Stimulated activated CD8-positive, alpha-beta memory T cell treated with anti-CD3 and anti-CD28 coated beads, Interleukin-15, amount 100 ng/mL, for 4 hours (primary cell): ENCODE measurements at places on chromosomes 4 and X.

DNA sequence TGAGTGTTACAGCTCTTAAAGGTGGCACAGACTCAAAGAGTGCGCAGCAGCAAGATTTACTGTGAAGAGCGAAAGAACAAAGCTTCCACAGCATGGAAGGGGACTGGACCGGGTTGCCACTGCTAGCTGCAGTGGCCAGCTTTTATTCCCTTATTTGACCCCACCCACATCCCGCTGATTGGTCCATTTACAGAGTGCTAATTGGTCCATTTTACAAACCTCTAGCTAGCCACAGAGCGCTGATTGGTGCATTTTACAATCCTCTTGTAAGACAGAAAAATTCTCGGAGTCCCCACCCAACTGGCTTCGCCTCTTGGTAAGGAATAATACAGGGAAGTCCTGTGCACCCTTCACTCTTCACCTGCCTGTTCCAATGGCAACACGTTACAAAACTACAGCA, 1.9 kb upstream of the SHROOM2 start:
- DNase-seq, result no peak

- DNase-seq, result no peak
These were observed 165.1 kb downstream of the GPAT3 start for GRCh38 chr4:83701041-83701440.

- no peak for DNase-seq
These were observed 1.9 kb downstream of the UBE2K start for GRCh38 chr4:39699687-39700409.

DNA sequence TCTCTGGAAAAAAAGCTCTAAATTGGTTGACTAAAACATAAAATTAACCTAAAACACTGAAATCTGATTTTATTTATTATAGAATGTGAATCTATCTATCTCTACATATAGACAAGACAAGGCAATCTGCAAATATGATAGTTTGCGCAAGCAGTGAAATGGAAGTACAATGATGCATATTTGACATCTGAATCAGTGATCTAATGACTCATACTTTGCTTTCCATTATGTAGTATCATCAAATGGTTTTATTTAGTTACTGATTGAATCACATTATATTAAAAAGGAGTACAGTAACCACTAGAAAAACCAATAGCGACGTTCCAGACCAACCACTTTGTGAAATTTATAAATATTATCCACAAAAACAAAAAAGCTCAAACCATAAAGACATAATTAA, 1969.3 kb downstream of the PCDH7 start:
- no peak for DNase-seq

- DNase-seq, result no peak
These were observed 277.2 kb upstream of the VCX3A start for GRCh38 chrX:6812087-6812486.

GRCh38 chr4:174134361-174134760, 149.1 kb downstream of the FBXO8 start:
- DNase-seq, result no peak

GRCh38 chr4:128558896-128559679, 250.4 kb upstream of the JADE1 start:
- DNase-seq, result no peak

DNA sequence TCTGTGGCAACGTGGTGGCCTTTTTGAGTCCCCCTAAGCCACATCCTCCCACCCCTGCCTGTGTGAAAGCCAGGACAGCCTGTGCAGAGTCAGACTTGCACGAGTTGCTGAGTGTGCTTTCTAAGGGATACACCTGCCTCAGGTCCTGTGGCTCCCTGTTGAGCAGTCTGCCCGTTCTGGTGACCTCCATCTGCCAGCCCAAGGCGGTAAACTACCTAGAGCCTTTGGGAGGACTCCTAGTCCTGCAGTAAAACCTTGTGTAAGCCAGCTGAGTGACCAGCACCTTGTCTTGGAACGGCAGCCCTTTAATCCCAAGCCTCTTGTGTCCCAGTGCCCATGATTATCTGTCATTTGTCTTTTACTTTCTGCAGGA, 69.3 kb downstream of the NBDY start:
- no peak for DNase-seq

- DNase-seq, result no peak
These were observed 59.8 kb downstream of the ANOS1 start for GRCh38 chrX:8672176-8672575.

DNA sequence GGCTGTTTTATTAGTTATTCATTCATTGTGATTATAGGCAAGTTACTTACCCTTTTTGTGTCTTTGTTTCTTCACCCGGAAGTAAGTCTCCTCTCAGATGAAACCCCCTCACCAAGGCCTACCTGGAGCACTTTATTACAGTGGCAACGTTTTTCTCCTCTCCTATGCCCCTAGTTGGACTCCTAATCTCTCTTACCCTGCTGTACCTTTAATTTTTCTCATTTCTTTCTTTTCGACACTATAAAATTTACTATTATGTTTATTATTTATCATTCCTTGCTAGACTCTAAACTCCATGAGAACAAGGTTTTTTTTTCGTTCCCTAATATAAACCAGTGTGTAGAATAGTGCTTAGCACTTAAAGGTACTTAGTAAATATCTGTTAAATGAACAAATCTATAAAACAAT, 17.5 kb downstream of the STAP1 start:
- DNase-seq, result no peak

DNA sequence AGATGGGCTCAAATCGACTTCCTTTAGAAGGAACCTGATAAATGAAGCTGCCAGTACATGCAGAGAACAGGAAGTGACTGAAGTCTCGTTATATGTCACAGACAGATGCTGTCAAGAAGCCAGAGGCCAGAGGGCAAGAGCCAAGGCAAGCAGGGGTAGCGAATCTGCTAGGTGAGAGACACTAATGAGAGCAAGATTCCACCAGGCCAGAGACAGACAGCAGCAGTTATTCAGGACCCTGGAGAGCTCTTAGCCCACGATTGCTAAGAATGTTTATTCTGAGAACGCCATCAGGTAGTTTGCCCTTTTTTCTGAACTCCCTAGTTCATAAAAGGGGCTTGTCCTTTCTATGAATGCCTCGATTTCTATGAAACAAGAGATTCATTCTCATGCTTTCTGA, 73.7 kb downstream of the BEND2 start:
- no peak for DNase-seq

DNA sequence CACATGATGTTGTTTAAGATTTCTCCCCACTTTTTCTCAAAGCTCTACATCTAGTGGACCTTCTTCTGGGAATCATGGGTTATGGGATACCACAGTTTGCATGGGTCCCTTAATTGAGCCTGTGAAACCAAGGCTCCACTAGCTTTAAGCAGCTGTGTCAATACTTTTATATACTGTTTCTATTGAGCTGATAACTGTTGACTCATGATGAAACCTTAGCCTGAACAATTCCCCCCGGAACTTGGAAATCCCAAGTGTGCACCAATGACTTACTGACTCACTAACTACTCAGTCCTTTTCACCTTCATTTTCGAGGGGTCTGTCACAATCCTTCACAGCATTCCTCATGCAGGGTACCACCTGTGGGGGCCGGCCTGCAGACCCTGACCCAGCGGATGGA, 12.7 kb upstream of the SPIN4 start:
- DNase-seq, result no peak

DNA sequence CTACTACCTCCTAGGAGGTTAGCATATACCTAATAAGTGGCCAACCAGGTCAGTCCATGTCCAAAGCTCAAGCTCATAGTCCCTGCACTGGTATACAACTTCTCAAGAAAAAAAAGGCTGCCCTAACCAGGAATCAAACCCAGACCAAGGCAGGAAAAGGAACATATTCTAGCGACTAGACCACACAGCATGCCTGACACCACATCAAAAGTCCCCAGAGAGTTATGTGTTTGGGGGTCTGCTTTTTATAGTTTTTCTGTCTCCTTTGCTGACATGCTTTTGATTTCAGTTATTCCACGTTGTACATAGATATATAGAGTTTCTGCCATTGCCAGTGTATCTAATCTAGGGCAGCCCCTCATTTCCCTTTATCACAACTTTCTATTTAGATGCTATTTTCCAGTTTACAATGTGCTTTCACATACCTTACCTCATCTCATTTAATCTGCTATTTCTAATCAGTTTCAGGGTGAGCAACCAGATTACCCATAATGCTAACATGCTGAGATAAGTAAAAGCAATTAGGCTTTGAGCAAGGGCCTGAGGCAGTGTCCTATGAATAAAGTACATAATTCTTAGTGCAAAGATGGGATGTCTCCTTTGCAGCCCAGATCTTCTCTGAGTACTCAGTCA, 17.8 kb downstream of the ARHGEF6 start:
- DNase-seq, result no peak

- DNase-seq, result no peak
These were observed 460.3 kb downstream of the ZIC3 start for GRCh38 chrX:138026211-138026610.

DNA sequence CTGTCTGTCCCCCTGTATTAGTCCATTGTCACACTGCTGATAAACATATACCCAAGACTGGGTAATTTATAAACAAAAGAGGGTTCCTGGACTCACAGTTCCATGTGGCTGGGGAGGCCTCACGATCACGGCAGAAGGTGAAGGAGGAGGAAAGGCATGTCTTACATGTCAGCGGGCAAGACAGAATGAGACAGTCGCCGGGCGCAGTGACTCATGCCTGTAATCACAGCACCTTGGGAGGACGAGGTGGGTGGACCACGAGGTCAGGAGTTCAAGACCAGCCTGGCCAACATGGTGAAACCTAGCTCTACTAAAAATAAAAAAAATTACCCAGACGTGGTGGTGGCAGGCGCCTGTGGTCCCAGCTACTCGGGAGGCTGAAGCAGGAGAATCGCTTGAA, 24.7 kb downstream of the IL3RA start:
- no peak for DNase-seq

DNA sequence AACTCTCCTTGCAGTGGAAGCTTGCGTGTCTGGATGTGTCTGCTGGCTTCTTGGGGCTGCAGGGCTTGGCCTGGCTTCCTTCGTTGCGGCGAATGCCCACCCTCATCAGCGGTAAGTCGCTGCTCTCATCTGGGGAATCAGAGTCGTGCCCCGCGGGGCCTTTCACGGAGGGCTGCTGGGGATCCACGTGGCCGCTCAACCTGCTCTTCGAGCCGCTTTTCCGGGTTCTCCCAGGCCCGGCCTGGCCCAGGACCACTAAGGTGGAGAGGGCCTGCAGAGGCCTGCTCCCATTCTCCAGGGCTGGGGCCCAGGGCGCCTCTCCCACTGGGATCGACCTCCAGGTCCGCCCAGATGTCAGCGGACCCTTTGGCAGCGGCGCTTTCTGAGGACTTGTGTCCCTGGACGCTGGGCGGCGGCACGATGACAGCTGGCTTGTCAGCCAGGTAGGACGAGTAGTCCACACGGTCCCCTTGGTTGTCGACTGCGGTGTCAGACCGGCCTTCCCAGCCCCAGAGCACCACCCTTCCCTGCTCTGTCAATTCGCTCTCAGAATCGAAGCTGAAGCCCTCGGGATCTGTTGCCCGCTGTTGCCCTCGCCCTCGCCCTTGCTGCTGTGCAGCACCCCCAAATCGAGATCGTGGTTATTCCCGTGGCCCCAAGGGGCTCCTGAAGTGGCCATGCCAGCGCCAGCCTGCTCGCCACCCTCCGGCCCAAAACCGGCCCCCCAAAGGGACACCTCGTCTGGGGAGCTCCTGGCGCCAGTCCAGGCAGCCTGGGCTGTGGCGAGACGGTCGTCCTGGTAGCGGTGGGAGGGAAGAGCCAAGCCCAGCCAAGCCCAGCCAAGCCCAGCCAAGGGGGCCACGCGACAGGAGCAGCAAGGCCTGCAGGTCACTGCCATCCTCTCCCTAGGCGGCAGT, 37.8 kb upstream of the NHSL2 start:
- no peak for DNase-seq

DNA sequence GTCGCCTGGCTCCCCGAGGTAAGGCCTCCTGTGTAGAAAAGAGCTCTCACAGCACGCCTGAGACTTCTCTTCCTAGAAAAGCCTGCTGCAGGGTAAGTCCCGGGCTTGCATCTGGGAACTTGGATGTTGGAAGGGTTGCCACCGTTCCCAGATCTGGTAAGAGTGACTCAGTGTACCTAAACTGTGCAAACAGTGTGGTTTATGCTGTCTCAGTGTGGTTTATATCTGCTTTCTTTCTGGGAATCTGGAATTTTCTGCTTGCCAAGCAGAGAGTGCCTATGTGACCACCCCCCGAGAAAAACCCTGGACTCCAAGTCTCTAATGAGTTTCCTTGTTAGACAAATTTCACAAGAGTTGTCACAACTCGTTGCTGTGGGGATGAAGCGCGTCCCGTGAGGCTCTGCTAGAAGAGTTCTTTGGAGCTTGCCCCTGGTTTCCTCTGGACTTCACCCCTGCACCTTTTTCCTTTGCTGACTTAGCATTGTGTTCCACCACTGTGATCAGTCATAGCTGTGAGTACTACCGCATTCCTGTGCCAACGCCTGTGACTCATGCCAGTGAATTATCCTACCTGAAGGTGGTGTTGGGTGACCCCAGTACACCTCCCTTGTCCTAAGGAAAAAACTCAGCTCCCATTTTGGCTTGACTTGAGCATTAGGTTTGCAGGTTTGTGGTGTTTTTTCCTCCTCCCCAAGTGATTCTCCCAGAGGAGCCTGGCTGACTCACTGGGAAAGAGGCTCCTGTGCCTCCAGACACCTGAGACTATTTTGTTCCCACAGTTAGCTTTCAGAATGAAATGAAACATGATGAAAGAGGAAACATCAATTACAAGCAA, 14.5 kb downstream of the SLC2A9 start:
- no peak for DNase-seq

GRCh38 chr4:1011022-1011665, at the start of gene FGFRL1:
FGFRL1 (plus strand) TSS chr4:1011626; CDS start chr4:1012486, 860 bp downstream.
- peak; percentile 78 for DNase-seq

DNA sequence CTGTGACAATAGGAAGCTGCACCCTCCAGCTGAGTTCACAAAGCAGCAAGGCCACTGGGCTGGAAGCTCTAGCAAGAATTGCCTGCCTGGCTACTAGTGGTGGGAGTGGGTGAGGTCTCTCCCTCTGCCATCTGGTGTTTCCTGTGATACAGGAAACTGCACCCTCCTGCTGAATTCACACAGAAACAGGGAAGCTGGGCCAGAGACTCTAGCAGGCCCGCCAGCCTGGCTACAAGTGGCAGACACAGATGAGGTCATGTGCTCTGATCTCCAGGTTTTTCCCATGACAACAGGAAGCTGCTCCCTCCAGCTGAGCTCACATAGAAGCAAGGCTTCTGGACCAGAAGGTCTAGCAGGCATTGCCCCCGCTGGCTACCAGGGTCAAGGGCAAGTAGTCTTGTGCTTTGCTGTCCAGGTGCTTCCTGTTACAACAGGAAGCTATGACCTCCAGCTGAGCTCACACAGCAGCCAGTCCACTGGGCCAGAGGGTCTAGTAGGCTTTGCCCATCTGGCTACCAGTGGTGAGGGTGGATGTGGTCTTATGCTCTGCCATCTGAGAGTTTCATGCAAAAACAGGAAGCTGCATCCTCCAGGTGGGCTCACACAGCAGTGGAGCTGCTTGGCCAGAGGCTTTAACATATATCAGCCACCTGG, 41.5 kb upstream of the ZXDA start:
- no peak for DNase-seq

- no peak for DNase-seq
These were observed 94.5 kb upstream of the STIM2 start for GRCh38 chr4:26766141-26766540.
